ENCODE measurements at places on chromosomes 6 and 20. TPM values are rescaled to one million over a fixed set of nuclear protein-coding genes. Genes with fewer than 3 reads are reported as not detected.

DNA sequence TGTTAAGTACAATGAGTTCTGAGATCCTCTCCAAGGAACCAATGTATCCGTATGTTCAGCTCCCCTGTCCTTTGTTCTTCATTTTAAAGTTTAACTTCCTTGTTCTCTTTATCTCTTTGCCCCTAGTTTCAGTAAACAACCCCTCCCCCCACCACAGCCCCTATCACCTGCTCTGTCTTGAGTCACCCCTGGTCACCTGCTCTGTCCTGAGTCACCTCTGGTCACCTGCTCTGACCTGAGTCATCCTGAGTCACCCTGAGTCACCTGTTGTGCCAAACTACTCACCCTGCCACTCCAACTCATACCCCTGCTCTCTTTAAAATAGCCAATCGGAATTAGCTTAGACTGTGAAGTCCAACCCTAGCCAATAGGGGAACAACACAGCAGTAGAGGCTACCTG, 288.7 kb upstream of the CDYL start:
- peak; percentile 52 for DNase-seq

DNA sequence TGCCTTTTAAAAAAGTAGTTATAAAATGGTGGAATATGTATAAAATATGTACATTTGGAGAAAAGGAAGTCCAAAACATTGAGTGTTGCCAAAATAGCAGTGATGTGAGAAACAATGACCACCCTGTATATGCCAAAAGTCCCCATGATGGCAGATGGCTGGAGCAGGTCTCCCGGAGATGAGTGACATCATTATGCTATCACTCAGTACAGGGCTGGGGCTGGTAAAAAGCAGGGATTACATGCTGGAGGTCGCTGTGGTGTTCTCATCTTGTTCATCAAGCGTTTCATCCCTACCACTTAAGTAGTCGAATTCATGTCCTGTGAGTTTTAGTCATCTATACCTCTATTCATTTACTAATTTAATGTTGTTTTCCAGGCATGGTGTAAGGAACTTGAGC, 315.3 kb upstream of the SLC35B3 start:
- no peak for DNase-seq

DNA sequence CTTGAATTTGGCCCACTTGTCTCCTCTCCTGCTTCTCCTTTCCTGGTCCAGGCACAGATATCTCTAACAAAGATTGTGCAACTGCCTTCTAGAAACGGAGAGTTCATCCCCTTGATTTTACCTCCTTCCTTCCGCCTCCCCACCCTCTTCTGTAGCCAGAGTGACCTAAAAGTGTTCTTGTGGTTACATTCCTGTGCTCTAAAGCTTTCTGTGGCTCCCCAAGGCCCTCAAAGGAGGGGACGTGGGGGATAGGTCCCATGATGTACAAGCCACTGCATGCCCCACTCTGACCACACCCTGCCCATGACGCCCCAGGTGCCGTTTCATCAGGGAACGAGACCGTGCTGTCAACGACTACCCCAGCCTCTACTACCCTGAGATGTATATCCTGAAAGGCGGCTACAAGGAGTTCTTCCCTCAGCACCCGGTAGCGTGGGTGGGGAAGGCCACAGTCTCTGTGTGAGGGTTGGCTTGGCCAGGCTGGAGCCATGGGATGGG, 8.2 kb downstream of the CDC25B start:
- no peak for DNase-seq

DNA sequence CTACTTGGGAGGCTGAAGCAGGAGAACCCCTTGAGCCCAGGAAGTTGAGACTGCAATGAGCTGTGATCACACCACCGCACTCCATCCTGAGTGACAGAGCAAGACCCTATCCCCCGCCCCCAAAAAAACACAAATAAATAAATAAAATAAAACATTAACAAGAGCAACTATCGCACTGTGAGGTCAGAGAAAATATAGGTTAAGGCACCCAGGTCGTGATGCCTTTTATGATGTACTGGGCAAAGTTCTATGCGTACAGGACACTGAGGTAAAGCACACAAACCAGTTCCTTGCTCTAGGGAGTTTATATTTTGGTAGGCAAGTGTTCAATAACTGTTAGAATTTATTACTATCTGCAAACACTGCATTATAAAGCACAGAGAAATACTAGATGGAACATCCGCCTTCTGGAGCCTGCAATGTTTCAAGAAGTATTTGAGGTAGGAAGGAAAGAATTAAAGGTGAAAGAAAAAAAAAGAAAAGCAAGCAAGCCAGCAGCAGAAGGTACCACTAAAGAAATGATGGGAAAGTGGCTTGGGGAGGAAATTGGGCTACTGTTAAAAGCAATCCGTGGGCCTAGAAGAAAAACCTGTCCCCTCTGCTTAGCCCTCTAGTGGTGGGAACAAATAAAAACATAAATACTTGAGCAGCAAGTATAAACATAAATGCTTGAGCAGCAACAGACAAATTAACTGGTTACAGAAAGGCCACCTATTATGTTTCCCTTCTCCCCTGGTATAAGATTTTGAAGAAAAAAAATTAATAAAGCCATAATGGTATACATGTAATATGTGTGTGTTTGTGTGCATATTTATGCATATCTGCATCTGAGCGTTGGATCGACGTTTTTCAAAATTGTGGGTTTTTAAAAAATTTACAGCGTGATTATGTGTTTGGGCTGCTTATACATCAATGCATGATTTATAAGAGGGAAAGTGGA, 128.0 kb downstream of the PHACTR1 start:
- no peak for DNase-seq

GRCh38 chr6:143901885-143902750, 37.8 kb downstream of the ZC2HC1B start:
- DNase-seq = no peak

DNA sequence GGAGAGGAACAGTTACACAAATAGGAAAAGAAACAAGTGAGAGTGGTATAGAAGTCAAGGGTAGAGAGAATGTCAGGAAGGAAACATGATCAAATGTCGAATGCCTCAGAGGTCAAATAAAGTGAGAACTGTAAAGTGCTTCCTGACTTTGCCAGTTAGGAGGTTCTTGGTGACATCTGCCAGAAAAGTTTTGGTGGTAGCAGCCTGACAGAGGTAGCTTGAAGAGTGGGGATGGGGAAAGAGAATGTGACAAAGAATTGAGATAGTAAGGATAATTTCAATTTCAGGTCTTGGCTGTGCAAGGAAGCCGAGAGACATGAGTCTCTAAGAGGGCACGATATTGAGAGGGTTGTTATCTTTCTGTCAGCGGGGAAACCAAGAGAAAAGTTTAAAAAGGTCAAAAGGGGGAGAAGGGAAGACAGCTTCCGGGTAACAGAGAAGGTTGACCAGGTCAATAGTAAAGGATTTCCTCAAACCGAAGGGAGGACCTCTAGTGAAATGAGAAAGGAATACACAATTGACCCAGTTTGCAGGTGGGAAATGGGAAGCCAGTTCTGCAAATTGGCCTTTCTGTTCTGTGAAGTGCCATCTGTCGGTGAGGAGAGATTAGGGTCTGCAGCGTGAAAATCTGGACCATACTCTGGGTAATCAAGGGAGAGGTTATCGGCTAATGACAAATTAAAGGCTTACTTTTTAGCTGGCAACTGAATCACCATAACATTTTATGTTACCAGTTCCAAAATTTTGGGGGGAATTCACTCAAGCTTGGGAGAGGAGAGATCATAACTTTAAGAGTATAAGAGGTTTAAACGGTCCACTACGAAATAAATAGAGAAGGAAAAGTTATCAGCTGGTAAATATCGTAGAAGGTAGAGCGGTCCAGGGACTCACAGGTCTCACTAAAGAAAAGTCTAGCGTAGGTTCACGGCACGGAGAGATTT, 973 bp upstream of the BRD2 start:
- DNase-seq = no peak

DNA sequence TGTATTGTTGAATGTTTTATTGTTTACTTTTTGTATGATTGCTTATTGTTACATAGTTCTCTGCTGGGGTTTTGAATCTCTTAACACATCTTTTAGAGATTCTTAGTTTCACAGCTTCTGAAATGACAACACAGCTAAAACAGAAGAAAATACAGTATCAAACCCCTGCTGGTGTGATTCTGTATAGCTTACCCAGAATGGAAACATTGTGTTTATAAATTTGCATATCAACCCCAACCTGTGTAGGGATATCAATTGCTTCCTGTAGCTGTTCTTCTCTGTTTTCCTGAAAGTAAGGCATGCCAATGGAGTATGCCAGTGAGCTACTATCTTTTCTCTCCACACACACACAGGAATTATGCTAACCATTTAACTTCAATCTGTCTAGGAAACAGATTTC, 64.3 kb upstream of the ID4 start:
- DNase-seq = no peak

DNA sequence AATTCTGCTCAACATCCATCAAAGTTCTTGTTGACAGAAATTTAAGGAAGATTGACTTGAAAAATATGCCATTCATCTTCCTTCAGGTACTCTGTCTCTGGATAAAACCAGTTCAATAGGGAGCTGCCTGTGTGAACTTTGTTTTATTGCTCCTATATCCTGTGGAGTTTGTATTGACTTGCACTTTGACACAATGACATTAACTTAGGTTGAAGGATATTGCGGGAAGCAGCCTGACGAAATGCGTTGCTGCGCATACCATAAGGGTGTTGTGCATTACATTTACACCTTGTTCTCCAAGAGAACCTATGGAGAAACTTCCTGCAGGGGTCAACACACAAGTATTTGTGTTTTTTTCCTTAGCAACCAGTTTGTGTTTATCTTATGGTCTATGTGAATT, 185.4 kb upstream of the GRIK2 start:
- DNase-seq = no peak

DNA sequence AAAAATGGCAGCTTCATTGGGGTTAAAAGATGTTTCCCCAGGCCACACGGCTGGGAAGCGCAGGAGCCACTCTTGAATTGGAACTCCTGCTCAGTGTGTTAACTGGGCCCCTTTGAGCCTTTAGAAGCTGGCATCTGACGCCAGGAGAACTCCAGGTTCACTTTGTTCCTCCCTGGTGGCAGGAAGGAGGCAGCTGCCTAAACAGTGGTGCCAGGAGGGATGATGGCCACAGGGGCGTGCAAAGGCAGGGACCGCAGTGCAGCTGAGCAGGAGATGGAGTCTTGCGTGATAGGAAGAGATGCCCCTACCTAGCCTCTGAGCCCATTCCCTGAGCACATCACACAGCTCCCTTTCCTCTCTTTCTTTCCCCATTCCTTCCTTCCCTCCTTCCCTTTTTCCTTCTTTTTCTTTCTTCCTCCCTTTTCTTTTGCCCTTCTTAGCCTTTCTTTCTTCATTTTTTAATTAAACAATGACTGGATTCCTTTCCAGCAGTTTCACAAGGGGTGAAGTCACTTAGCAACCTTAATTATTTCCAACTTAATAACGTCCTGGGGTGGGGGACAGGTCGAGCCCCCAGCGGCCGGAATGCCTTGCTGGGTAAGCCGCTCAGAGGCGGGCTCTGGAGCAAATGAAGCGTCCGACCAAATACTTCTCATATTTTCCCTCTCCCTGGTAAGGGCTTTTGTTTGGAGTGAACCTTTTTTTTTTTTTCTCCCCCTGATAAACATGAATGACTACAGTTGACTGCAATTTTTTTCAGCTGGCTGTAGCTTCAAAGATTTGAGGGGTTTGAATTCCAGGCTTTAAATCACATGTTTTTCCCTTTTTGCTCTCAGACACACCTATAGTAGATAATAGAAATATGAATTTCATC, 20.8 kb upstream of the BMP7 start:
- DNase-seq = no peak

DNA sequence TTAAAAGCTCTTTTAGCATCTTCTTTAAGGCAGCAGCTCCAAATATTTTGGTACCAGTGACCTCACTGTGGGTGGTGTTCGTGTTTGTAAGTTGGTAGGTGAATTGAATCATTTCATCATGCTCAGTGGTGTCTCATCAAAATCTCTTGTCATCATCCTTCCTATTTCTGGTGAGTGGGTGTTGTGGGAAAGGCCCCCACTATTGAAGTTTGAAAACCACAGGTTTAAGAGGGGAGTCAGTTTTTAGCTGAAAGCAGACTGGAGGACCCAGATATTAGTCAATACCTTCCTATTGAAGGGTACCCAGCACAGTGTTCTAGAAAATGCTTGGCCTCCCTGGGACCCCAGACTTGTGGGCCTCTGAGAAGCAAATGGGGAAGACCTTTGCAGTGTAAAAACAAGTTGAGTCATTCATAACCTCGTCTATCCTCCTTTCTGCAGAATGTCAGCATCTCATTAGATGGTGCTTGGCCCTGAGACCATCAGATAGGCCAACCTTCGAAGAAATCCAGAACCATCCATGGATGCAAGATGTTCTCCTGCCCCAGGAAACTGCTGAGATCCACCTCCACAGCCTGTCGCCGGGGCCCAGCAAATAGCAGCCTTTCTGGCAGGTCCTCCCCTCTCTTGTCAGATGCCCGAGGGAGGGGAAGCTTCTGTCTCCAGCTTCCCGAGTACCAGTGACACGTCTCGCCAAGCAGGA, 3.7 kb downstream of the PIM1 start:
- no peak for DNase-seq

- no peak for DNase-seq
Observed at GRCh38 chr6:127538750-127539264, 19.7 kb upstream of the MTCL3 start.

GRCh38 chr20:24739746-24740145, 209.3 kb upstream of the CST7 start:
- no peak for DNase-seq

- DNase-seq = no peak
Observed at GRCh38 chr6:25882051-25882496, 8.0 kb upstream of the SLC17A3 start.

- DNase-seq = no peak
Observed at GRCh38 chr6:31568537-31568961, 3.5 kb upstream of the LTA start.

DNA sequence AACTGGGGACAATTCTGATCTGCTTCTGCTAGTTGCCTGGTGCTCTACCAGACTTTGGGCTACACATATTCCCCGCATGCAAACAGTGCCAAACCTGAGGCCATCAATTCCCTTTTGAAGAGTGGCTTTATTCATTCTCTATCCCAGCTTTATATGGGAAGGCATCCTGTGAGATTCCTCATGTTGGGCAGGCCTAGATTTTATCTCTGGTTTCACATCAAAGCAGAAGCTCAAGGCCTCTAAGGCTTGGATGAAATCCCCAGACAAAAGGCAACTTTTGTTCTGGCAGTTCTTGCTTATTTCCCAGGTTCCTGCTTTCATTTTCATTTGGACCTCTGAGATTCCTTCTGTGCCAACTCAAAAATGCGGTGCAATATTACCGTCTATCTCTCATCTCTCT, 648.8 kb downstream of the QKI start:
- DNase-seq = no peak

The LTB gene
- total RNA-seq = 19.3 TPM

The TTLL9 gene
- total RNA-seq = not detected

The NKAPL gene
- total RNA-seq = 1.1 TPM

The MUC22 gene
- total RNA-seq = not detected

The CLPSL2 gene
- total RNA-seq = not detected

The ZMYND8 gene
- 20.8 TPM for total RNA-seq

The CHRNA4 gene
- total RNA-seq = not detected

The ASXL1 gene
- 31.6 TPM for total RNA-seq

The BEND3 gene
- 6.6 TPM for total RNA-seq

The HLA-DQB2 gene
- total RNA-seq = not detected

The KIF6 gene
- 0.68 TPM for total RNA-seq

The MDFI gene
- total RNA-seq = 99.6 TPM

The SFTA2 gene
- total RNA-seq = 1.0 TPM
